ENCODE measurements at places on chromosomes 7 and 10.

DNA sequence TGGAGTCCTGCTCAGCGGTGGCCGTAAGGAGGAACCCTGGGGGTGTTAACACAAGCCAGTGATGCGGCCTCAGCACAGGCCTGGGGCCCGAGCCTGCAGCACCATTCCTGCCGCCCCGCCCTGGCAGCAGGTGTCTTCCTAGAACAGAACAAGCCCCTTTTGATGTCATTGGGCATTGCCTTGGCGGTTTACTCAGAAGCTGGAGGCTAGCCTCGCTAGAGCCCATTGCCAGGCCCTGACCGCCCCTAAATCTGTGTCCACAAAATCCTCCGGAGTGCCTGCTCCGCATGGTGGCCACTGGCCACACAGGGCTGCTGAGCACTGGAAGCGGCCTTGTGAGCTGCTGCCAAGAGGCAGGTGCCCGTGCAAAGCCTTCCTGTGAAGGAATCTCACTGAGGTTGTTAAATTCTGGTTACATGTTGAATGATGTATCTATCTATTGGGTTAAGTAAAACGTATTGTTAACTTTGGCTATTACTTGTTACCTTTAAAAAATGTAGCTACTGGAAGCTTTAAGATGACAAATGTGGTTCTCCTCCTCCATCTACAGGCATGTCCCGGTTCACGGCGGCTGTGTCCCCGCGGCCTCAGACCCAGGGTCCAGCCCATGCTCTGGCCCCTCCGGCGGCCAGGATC is 1.2 kb upstream of the INPP5A start:
- H3K27me3 ChIP-seq, result peaks cover 14% of the 10 kb centered on the region
- peaks cover 33% of the 10 kb centered on the region for H3K4me1 ChIP-seq
- peaks cover 18% of the 10 kb centered on the region for H3K36me3 ChIP-seq
- no peak overlapping the region for H3K27ac ChIP-seq

- peaks cover 24% of the 10 kb centered on the region for H3K27me3 ChIP-seq
- H3K27ac ChIP-seq, result no peak overlapping the region
- no peaks in the 10 kb centered on the region for H3K36me3 ChIP-seq
Observed at GRCh38 chr10:68829521-68829920, 2.2 kb downstream of the STOX1 start.

DNA sequence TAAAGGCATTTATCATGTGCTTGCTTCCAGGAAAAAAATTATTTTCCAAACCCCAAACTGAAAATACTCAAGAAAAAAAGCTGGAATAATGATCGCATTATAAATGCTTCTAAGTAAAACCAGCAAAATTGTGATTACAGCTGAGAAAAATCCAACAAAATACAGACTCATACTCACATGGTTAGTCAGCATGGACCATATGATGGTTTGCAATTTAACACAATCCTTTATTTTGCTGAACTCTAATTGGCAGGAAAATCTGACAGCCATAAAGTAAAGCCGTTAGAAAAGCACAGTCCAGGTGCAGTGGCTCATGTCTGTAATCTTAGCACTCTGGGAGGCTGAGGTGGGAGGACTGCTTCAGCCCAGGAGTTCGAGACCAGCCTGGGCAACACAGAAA is 59.6 kb downstream of the BRI3 start:
- H3K27ac ChIP-seq, result no peak overlapping the region
- no peaks in the 10 kb centered on the region for H3K27me3 ChIP-seq
- no peak for DNase-seq
- H3K4me3 ChIP-seq, result no peak overlapping the region
- H3K36me3 ChIP-seq, result no peaks in the 10 kb centered on the region

- H3K27me3 ChIP-seq, result peaks cover 6% of the 10 kb centered on the region
- no peaks in the 10 kb centered on the region for H3K4me1 ChIP-seq
- H3K36me3 ChIP-seq, result no peaks in the 10 kb centered on the region
- H3K27ac ChIP-seq, result no peak overlapping the region
- H3K4me3 ChIP-seq, result no peak overlapping the region
Observed at GRCh38 chr7:25821225-25821624, 330.8 kb upstream of the NFE2L3 start.

DNA sequence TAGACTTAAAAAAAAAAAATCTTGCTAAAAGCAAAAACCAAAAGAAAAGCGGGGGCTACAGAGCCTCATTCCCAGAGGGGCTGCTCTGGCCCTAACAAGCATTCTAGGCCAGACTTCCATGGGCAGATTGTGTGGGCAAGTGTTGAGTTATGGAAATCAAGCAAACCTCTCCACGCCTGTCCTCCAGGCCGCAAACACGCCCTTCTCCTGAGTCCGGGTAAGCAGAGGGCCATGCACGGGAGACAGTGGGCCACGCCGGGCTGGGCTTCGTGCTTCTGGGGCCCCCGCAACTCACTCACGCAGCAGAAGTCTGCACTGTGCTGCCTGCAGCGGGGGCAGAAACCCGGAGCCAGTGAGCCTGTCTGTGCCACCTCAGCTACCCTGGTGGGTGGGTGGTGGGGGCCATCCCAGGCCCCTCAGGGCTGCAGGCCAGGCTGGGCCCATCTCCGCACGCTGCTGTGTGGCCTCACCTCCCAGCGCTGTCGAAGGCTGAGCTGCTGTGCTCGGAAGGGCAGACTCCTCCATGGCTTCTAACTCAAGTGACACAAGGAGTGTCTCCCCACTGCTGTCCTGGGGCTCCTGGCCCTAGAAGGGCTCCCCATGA is 125.6 kb downstream of the FAM53B start:
- peaks cover 12% of the 10 kb centered on the region for H3K4me1 ChIP-seq
- peaks cover 7% of the 10 kb centered on the region for H3K27me3 ChIP-seq
- no peak for DNase-seq
- no peak overlapping the region for H3K4me3 ChIP-seq

GRCh38 chr7:140671966-140672365 is 779 bp upstream of the ADCK2 start:
- H3K4me3 ChIP-seq, result peak overlapping the region; percentile 76
- peaks cover 16% of the 10 kb centered on the region for H3K36me3 ChIP-seq
- H3K4me1 ChIP-seq, result peaks cover 32% of the 10 kb centered on the region
- H3K27me3 ChIP-seq, result peaks cover 3% of the 10 kb centered on the region

DNA sequence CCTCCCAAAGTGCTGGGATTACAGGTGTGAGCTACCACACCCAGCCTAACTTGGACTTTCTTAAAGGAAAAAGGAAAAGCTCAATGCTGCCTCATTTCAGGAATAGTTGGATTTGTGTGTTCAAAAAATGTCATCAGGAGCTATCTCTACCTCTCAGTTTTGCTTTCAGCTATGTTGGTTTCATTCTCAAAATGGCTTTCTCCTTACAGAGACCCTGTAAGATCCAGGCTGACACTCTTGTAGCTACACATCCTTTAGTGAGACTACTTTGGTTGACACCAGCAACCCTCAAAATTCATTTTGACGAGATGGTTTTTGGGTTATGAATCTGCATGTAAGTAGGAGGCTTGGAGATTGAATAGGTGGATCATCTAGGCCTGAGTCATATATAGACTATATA is 269.7 kb upstream of the SORCS1 start:
- no peaks in the 10 kb centered on the region for H3K36me3 ChIP-seq
- H3K27me3 ChIP-seq, result no peaks in the 10 kb centered on the region
- no peaks in the 10 kb centered on the region for H3K4me1 ChIP-seq
- H3K27ac ChIP-seq, result no peak overlapping the region
- DNase-seq, result no peak

- no peaks in the 10 kb centered on the region for H3K4me1 ChIP-seq
- no peaks in the 10 kb centered on the region for H3K36me3 ChIP-seq
- no peak for DNase-seq
- no peak overlapping the region for H3K27ac ChIP-seq
Observed at GRCh38 chr10:66746246-66746645, 179.6 kb upstream of the LRRTM3 start.

GRCh38 chr7:99642027-99642426 is 25.3 kb downstream of the ZSCAN25 start:
- H3K4me1 ChIP-seq, result peaks cover 34% of the 10 kb centered on the region
- peaks cover 85% of the 10 kb centered on the region for H3K36me3 ChIP-seq
- no peak overlapping the region for H3K4me3 ChIP-seq
- H3K27me3 ChIP-seq, result no peaks in the 10 kb centered on the region

GRCh38 chr10:96266118-96266770 is 5.1 kb downstream of the BLNK start:
- DNase-seq, result no peak
- no peaks in the 10 kb centered on the region for H3K4me1 ChIP-seq
- peaks cover 13% of the 10 kb centered on the region for H3K27me3 ChIP-seq
- H3K27ac ChIP-seq, result no peak overlapping the region

- DNase-seq, result no peak
- H3K27ac ChIP-seq, result no peak overlapping the region
- H3K36me3 ChIP-seq, result peaks cover 3% of the 10 kb centered on the region
- no peak overlapping the region for H3K4me3 ChIP-seq
- peaks cover 39% of the 10 kb centered on the region for H3K4me1 ChIP-seq
Observed at GRCh38 chr10:110851020-110851612, 20.6 kb upstream of the PDCD4 start.

DNA sequence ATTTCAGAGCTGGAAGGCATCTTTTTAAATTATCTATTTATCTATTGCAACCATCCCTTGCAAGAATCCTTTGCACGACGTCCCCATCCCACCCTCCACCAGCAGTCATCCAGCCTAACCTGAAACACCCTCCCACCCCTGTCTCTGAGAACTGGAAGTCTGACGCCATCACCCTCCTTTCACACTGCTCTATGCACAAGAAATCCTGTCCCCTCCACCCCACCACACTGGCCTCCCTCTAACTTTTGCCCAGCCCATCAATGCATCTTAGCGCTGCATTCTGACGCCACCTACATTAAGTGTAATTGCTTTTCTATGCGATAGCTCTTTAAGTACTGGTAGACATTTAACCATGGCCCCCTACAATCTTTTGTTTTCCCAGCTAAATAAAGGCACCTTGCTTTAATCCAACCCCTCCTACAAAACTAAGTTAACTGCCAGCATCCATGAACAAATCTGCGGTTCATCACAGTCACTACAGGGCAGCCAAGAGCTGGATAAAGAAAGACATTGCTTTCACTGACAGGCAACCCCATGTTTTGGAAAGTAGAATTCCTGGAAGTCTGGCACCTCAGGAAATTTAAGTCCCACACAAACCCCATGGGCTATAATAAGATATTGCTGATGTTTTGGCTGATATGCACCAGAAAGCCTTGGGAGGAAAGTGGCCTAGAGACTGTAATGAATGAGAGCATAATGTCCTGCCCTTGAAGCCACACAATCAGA is 128.0 kb downstream of the GLI3 start:
- no peak overlapping the region for H3K27ac ChIP-seq
- H3K36me3 ChIP-seq, result no peaks in the 10 kb centered on the region
- no peak overlapping the region for H3K4me3 ChIP-seq

- H3K27ac ChIP-seq, result no peak overlapping the region
- H3K4me1 ChIP-seq, result peaks cover 61% of the 10 kb centered on the region
Observed at GRCh38 chr7:105028004-105028403, 14.0 kb downstream of the KMT2E start.

DNA sequence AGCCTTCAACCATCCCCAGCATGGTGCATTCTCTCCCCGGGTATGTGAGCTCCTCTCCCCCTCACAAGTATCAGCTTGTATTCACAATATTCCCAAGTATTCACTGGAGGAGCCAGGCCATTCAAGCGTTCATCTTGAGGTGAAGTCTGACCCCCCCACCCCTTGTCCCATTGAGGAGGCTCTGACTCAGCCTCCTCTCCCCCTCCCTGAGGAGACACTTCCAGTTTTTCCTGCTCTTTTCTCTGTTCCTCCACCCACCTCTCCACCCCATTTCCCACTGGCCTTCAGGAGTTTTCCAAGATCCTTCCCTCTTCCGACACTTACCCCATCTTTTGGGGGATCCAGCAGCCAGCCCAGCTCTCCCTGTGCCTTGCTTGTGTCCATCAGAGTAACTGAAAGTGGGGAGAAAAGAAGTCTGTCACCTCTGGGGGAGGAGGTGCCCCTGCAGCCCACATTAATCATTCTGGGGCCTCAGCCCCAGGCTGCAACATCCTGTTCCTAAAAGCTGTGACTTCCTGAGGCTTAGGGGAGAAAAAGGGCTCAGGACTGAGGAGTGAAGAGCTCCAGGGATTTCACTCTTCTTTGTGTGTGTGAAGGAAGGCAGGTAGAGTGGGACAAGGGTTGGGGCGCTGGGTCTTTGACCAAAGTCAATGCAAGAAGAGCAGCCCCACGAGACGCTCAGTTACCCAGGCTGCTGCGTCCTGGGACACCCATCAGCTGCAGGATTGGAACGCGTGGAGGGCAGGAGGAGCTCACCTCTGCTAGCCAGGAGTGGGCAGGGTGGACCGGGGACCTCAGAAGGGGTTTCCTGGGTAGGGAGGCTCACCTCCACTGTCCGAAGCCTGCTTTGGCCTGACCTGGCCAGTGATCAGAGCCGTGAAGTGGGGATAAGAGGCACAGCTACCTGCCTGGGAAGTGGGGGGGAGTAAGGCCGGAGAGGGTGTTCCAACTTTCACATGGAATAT is 1.1 kb downstream of the EPHA1 start:
- no peak overlapping the region for H3K27ac ChIP-seq
- peak overlapping the region; percentile 45 for H3K4me3 ChIP-seq
- no peak for DNase-seq
- H3K27me3 ChIP-seq, result peaks cover 34% of the 10 kb centered on the region

GRCh38 chr7:110983822-110984456 is 107.0 kb upstream of the LRRN3 start:
- H3K4me3 ChIP-seq, result no peak overlapping the region
- DNase-seq, result no peak
- no peaks in the 10 kb centered on the region for H3K27me3 ChIP-seq
- no peak overlapping the region for H3K27ac ChIP-seq
- peaks cover 11% of the 10 kb centered on the region for H3K36me3 ChIP-seq

DNA sequence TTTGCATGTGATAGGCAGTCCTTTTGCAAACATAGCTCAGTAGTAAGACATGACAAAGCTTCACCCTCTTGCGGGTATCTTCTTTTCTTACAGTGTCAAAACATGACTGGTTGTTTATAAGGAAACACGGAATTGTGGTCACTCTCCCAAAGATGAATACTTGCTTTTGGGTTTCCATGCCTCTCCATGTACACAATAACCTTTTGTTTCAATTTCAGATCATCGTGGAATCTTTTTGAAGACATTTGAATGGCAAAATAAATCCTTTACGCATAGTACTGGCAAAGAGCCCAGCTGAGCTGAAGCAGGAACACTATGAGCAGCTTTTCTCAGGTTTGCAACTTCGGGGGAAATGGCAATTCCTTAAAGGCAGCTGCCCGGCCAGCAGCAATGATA is 156.8 kb upstream of the FRMD4A start:
- H3K4me1 ChIP-seq, result no peaks in the 10 kb centered on the region
- H3K4me3 ChIP-seq, result no peak overlapping the region
- H3K27ac ChIP-seq, result no peak overlapping the region
- no peak for DNase-seq
- H3K27me3 ChIP-seq, result peaks cover 28% of the 10 kb centered on the region

GRCh38 chr7:126856691-126857291 is 395.9 kb downstream of the GRM8 start:
- H3K36me3 ChIP-seq, result no peaks in the 10 kb centered on the region
- H3K4me1 ChIP-seq, result no peaks in the 10 kb centered on the region
- no peak for DNase-seq
- H3K27ac ChIP-seq, result no peak overlapping the region
- H3K4me3 ChIP-seq, result no peak overlapping the region

All from activated T-helper 2 cell treated with anti-CD3 and anti-CD28 coated beads, Interferon-gamma antibody, Interleukin-2, Interleukin-4, amounts not matched to agents 10 μg/mL and 5 μg/mL and 100 μg/mL, durations not matched to agents 14 hours and 24 hours and 36 hours (primary cell).